ENCODE measurements at places on chromosomes 6 and 20.
A peak's percentile ranks its signal among the peaks of the same experiment; 100 is the strongest.

DNA sequence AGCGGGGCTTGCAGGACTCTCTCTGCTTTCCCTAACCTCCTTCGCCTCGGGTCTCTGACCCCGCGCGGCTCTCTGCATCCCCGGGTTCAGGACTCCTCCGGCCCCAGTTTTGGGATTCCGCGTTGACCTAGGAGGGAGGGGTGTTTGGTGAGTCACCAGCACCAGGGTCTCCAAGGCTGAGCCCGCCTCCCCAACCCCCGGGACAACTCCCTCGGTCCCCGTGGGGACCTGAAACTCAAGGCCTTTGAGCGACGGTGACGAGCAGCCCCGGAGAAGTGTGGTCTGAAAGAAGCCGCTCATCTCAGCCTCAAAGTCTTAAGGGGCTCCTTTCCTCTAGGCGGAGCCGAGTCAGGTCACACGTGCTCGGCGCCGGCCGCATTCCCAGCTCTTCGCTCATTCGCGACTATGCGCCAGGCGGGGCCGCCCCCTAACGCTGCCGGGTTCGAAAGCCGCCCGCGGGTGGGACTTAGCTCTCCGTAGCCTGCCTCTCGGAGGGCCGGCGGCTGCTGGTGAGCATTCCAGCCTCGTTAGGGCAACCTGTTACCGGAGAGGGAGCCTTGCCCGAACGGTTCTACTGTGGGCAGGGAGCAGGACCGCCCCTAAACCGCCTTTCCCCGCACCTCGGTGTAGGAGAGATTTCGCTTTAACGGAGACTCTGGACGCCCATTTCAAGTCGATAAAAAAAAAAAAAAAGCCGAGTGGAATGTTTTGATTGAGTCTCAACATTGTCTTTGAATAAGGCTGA, 3.0 kb upstream of the PRDM13 start:
- DNase-seq = no peak
- peaks cover 18% of the 10 kb centered on the region for H3K4me1 ChIP-seq
- peak overlapping the region; percentile 35 for H3K4me3 ChIP-seq
- H3K36me3 ChIP-seq = no peaks in the 10 kb centered on the region
- H3K27ac ChIP-seq = no peak overlapping the region

GRCh38 chr20:54132612-54133433, 41.0 kb downstream of the CYP24A1 start:
- no peaks in the 10 kb centered on the region for H3K36me3 ChIP-seq
- peak overlapping the region; percentile 96 for H3K27ac ChIP-seq
- peak; percentile 97 for DNase-seq
- peak overlapping the region; percentile 55 for H3K4me3 ChIP-seq
- no peaks in the 10 kb centered on the region for H3K27me3 ChIP-seq
- peaks cover 6% of the 10 kb centered on the region for H3K4me1 ChIP-seq

DNA sequence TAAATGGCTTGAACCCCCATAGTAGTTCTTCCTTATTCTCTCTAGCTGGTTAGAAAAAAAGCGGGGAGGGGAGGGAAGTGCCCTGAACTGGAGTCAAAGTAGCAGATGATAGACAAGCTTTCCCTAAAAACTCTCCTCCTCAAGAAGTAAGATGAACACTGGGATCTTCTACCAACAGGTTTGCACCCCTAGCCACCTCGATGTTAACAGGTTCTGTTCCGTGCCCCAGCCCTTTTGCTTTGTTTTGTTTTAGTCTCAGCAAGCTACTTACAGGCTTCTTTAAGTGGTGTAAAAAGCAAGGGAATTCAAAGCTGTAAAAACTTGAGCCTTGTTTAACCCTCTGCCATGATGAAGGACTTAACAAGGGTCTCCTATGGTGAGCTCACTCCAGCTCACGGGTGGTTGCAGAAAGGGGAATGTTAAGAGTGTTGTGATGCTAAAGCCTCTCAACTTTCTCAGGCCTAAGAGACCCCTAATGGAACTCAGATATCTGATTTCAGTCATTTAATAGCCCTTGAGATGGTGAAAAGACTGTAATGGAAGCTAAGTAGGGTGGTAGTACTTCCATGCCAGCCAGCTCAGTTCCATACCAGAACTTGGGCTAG, 106.0 kb downstream of the FOXO3 start:
- H3K4me3 ChIP-seq = no peak overlapping the region
- H3K4me1 ChIP-seq = peaks cover 5% of the 10 kb centered on the region
- no peak overlapping the region for H3K27ac ChIP-seq
- H3K36me3 ChIP-seq = peaks cover 13% of the 10 kb centered on the region

- no peaks in the 10 kb centered on the region for H3K4me1 ChIP-seq
- no peak overlapping the region for H3K27ac ChIP-seq
- peaks cover 3% of the 10 kb centered on the region for H3K27me3 ChIP-seq
- no peak for DNase-seq
- no peaks in the 10 kb centered on the region for H3K36me3 ChIP-seq
These were observed 123.0 kb upstream of the ENPP5 start for GRCh38 chr6:46293641-46294316.

GRCh38 chr6:143348531-143348930, 102.0 kb downstream of the ADAT2 start:
- no peaks in the 10 kb centered on the region for H3K4me1 ChIP-seq
- H3K4me3 ChIP-seq = no peak overlapping the region
- no peaks in the 10 kb centered on the region for H3K36me3 ChIP-seq
- no peak for DNase-seq
